ENCODE measurements at places on chromosomes 12 and 14. TPM values are rescaled to one million over a fixed set of nuclear protein-coding genes. Genes with fewer than 3 reads are reported as not detected.

The CLEC2A gene
- not detected for total RNA-seq

The KLRB1 gene
- total RNA-seq: not detected

The CMA1 gene
- total RNA-seq: not detected

The KRT2 gene
- not detected for total RNA-seq

The PTPRR gene
- total RNA-seq: 0.78 TPM

The INSM2 gene
- total RNA-seq: not detected

The KRT82 gene
- not detected for total RNA-seq
